ENCODE measurements at places on chromosomes 1 and 21.

DNA sequence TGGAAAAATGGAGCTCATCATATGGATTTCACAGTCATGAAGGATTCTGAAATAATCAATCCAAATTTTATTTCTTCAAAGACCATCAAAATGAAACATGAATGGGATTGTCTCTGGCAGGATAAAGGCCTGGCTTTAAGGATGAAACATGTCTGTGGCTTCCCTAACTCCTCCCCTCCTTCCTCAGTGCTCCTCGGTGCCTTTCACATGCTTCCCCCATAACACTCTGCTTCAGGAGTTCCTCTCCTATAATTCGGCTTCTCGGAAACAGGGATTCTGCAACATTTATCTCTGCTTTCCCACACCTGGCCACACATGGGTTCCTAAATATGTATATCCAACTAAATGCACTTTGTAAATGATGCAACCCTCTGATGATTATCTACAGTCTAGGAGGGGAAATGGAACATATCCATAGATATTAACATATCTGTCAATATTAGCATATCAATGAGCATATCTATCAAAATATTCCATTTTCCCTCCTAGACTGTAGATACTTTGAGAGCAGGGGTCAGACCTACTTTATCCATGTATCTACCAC lies 153.8 kb downstream of the PLPP3 start:
- H3K27ac ChIP-seq: no peak overlapping the region
- peaks cover 3% of the 10 kb centered on the region for H3K27me3 ChIP-seq
- DNase-seq: no peak
- H3K4me3 ChIP-seq: no peak overlapping the region
- H3K36me3 ChIP-seq: no peaks in the 10 kb centered on the region

DNA sequence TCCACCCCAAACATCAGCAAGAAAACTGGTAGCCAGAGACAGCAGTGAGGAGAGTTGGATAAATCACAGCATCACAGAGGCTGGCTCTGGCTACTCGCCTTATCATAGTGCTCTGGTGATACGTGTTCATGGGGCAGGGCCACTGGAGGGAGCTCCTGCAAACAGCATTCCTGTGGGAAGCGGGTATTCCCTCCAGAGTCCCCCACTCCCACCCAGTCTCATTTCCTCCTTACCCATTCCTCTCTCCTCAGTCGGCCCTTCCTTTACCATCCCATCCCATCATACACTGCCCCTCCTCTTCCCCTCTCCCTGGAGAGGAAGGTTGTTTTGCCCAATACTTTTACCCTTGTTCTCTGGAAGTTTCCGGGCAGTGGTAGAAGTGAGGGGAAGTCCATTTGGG lies 7.1 kb downstream of the NHLH2 start:
- DNase-seq: no peak
- H3K27me3 ChIP-seq: peaks cover 66% of the 10 kb centered on the region
- no peak overlapping the region for H3K4me3 ChIP-seq
- H3K27ac ChIP-seq: no peak overlapping the region
- no peaks in the 10 kb centered on the region for H3K36me3 ChIP-seq

GRCh38 chr1:70084314-70084915 lies 121.0 kb downstream of the LRRC40 start:
- H3K27me3 ChIP-seq: no peaks in the 10 kb centered on the region
- no peak for DNase-seq
- no peak overlapping the region for H3K27ac ChIP-seq

DNA sequence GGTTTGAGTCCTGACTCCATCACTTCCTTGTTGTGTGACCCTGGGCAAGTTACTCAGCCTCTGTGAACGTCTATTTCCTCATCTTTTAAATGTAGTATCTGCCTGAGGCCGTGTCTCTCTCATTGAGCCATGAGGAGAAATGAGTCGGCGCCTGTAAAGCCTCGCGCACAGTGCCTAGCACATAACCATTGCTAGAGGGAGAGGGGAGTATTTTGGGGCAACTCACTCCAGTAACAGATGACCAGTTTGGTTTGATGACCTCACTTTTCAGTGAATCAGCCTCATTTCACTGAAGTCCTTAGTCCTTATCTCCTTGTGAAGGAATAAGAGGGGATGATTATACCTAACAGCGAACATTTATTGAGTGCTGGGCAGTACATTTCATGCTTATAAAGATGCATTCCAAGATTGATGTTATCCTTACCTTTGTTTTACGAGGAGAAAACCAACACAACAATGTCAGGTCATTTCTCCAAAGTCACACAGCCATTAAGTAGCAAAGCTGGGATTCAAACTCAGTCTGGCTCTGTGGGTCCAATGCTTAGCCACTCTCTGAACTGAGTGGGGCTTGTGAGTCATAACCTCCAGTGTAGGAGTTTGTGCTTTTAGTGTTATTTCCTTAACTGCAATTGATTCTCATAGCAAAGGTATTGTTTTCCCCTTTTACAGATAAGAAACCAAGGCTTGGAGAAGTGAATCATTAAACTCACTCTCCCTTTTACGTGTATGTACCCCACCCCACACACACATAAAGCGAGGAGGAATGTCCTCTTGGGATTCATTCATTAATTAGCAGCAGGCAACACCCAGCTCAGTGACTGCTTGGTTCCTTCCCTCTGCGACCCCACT lies 25.9 kb downstream of the KCNC4 start:
- H3K4me1 ChIP-seq: peaks cover 23% of the 10 kb centered on the region
- no peak overlapping the region for H3K4me3 ChIP-seq
- H3K36me3 ChIP-seq: no peaks in the 10 kb centered on the region
- DNase-seq: no peak
- peak overlapping the region; percentile 21 for H3K27ac ChIP-seq

- DNase-seq: no peak
- H3K36me3 ChIP-seq: peaks cover 22% of the 10 kb centered on the region
- no peak overlapping the region for H3K27ac ChIP-seq
- peaks cover 32% of the 10 kb centered on the region for H3K4me1 ChIP-seq
Measured at GRCh38 chr1:153648000-153648643, 10.4 kb upstream of the SNAPIN start.

DNA sequence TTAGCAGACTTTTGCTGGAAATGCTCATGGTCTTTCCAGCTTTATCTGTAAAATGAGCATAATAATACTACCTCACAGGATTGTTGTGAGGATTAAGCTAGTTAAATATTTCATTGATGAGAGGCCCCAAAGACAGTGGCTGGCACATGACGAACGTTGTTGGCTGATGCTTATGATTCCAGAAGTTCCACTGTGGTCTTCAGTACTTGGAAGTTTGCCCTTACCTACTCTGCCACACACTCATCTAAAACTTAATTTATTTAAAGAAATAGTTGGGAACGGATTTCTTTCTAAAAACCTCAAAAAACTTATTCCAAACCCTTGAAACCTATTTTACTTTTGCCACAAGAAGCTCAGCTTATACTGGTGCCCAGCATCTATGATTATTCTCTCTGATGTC lies 170.7 kb downstream of the DHRS3 start:
- no peak overlapping the region for H3K4me3 ChIP-seq
- H3K4me1 ChIP-seq: peaks cover 20% of the 10 kb centered on the region
- peaks cover 23% of the 10 kb centered on the region for H3K36me3 ChIP-seq
- H3K27me3 ChIP-seq: no peaks in the 10 kb centered on the region
- no peak for DNase-seq

- peaks cover 6% of the 10 kb centered on the region for H3K4me1 ChIP-seq
- H3K27ac ChIP-seq: no peak overlapping the region
- H3K36me3 ChIP-seq: no peaks in the 10 kb centered on the region
Measured at GRCh38 chr1:43506233-43506632, 24.4 kb upstream of the PTPRF start.

DNA sequence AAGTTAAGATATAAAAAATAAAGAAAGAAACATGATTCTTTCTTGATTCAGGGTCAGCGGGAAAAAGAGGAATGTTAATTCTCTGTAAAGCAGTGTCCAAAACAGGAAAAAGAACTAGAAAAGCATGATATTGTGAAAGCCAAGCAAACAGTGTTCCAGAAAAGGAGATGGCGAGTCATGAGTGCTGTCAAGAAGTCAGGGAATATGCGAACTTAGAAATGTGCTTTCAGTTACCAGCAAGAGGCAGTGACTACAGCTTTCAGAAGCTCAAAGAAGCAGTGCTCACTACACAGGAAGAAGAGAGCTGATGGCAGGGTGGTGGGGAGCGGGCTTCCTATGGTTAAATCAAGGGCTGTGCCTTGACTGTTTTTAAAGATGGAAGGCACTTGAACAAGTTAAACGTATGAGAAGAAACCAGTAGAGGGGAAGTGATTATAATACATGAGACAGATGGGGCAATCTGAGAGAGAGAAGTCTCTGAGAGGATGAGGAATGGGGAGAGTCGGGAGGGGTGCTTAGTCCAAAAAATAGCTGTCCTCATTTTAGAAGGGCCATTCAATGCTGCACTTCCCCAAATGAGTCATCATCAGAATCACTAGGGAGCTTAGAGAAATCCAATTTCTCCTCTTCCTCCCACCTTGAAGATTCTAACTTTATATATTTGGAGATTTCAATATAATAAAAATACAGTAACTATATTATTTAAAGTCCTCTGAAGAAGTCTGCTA lies 90.4 kb downstream of the KCNK1 start:
- no peak for DNase-seq
- H3K27ac ChIP-seq: peak overlapping the region; percentile 2
- H3K4me3 ChIP-seq: no peak overlapping the region

DNA sequence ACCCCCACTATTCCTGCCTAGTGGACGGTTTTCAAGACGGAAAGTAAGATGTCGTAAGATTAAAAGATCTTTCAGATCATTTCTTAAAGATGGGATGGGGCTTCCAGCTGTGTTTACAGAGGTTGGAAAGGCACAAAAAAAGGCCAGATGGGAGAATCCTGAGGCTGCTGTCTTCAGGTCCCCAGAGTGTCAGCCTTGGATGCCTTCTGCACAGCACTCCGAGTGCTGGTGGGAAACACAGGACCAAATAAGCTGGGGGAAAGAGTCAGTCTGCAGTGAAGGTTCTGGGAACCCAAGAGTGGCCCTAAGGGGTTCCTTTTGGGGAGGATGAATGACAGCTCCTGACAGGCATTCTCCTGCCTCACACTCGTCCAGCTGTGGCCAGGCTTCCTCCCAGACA lies 96.5 kb downstream of the COLGALT2 start:
- DNase-seq: no peak
- no peaks in the 10 kb centered on the region for H3K27me3 ChIP-seq
- no peak overlapping the region for H3K27ac ChIP-seq
- peaks cover 25% of the 10 kb centered on the region for H3K4me1 ChIP-seq
- H3K36me3 ChIP-seq: no peaks in the 10 kb centered on the region

DNA sequence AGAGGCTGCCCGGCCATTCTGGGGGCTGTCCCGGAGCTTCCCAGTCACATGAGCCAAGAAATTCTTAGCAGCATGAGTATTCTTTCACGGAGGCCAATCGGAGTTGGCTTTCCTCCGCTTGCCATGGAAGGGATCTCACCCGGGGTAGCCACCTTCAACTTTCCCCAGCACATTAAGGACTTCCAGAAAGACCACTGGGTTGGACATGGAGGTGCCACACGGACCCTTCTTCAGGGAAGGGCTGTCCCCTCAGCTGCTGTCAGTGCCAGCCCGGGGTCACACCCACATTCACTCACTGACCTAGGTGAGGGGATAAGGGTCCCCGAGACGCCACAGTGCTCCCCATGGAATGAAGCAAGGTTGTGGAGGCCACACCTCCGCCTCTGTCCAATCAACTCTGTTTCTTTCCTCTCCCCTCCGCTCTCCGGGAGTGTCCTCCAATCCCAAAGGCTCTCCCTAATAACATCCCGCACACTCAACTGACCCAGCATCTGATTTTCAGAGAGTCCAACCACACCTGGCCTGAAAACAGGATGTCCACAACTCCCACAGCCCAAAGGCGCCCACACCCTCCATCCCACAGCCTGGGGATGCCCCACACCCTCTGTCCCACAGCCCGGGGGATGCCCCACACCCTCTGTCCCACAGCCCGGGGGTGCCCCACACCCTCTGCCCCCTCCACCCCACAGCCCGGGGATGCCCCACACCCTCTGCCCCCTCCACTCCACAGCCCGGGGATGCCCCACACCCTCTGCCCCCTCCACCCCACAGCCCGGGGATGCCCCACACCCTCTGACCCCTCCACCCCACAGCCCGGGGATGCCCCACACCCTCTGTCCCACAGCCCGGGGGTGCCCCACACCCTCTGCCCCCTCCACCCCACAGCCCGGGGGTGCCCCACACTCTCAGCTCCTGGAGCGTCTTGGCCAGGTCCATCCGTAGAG lies 19.4 kb downstream of the RSPH1 start:
- no peaks in the 10 kb centered on the region for H3K27me3 ChIP-seq
- DNase-seq: no peak
- peaks cover 9% of the 10 kb centered on the region for H3K4me1 ChIP-seq
- no peak overlapping the region for H3K4me3 ChIP-seq

- no peak for DNase-seq
- H3K27ac ChIP-seq: no peak overlapping the region
- no peak overlapping the region for H3K4me3 ChIP-seq
- no peaks in the 10 kb centered on the region for H3K4me1 ChIP-seq
- no peaks in the 10 kb centered on the region for H3K36me3 ChIP-seq
Measured at GRCh38 chr1:241447031-241447644, 72.4 kb downstream of the FH start.

- no peak overlapping the region for H3K27ac ChIP-seq
- H3K27me3 ChIP-seq: no peaks in the 10 kb centered on the region
- no peak for DNase-seq
- peaks cover 2% of the 10 kb centered on the region for H3K4me1 ChIP-seq
- peaks cover 7% of the 10 kb centered on the region for H3K36me3 ChIP-seq
Measured at GRCh38 chr1:218985424-218985984, 188.2 kb upstream of the LYPLAL1 start.

DNA sequence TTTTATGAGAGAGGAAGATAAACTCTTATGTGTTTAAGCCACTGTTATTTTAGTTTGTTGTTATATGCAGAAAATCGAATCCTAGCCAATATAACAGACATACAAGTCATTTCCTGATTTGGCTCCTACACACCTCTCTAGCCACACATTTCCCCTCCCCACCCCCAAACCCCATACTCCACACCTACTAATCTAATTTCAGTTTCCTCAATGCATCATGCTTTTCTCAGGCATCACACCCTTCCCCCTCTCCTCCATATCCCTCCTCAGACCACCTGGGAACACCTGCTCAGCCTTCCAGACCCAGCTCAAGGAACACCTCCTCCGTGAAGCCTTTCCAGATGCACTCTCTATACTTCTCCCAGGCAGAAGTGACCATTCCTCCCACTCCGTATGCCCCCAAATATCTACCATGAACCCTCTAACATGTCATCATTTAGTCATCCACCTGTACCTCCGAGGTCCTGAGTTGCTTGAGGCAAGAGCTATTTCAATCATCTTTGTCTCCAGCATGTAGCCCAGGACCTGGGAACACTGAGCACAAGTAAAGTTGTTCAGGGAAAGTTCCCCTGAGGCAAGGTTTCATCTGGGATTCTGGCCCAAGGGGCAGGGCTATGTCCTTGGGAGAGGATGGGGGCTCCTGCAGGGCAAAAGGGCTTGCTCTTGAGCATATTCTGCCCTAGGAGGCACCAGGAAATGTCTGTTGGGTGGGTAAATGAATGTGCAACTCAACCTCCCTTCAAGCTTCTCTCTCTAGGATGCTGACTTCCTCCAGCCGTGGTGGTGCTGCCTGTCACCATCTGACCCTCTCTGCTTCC lies 126.8 kb downstream of the HIVEP3 start:
- H3K27ac ChIP-seq: no peak overlapping the region
- no peak overlapping the region for H3K4me3 ChIP-seq
- H3K4me1 ChIP-seq: no peaks in the 10 kb centered on the region

GRCh38 chr1:232014941-232015340 lies 388.4 kb downstream of the DISC1 start:
- DNase-seq: no peak
- H3K4me3 ChIP-seq: no peak overlapping the region
- no peak overlapping the region for H3K27ac ChIP-seq
- no peaks in the 10 kb centered on the region for H3K36me3 ChIP-seq
- H3K4me1 ChIP-seq: peaks cover 2% of the 10 kb centered on the region

Measured in progenitor cell of endocrine pancreas (in vitro differentiated cells).